ENCODE measurements at places on chromosomes 3 and 15.

- DNase-seq, result no peak
Measured at GRCh38 chr3:60056404-60056803, 1006.6 kb upstream of the CFAP20DC start.

DNA sequence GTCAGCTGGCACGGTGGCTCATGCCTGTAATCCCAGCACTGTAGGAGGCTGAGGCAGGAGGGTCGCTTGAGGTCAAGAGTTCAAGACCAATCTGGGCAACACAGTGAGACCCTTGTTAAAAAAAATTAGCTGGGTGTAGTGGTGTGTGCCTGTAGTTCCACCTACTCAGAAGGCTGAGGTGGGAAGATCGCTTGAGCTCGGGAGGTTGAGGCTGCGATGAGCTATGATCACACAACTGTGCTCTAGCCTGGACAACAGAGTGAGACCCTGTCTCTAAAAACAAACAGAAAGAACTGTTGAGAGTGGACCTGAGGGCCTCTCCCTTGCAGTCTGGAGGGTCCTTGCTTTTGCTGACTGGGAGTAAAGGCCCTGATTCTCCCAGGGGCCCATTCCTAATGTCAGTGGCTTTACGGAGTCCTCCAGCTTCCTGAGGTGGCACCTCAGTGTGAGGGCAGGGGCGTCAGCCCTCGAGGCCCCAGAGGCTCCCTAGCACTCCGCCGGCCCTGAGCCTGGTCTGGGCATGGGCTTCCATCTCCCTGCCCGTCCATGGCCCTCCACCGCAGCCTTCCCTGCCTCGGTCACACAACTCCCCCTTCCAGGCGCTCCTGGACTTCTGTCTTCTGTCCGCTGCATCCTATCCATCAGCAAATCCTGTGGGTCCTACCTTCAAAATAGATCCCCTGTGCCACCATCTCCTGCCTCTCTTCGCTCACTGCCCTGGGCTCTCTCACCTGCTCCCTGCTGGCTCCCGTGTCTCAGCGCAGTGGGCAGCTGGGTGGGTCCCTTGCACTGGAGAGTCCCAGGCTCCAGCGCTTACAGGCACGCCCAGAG is 19.0 kb downstream of the FBLN2 start:
- DNase-seq, result no peak

GRCh38 chr15:96409215-96410138 is 79.0 kb downstream of the NR2F2 start:
- DNase-seq, result no peak

- DNase-seq, result no peak
Measured at GRCh38 chr3:42755681-42756578, 17.1 kb downstream of the CCDC13 start.

DNA sequence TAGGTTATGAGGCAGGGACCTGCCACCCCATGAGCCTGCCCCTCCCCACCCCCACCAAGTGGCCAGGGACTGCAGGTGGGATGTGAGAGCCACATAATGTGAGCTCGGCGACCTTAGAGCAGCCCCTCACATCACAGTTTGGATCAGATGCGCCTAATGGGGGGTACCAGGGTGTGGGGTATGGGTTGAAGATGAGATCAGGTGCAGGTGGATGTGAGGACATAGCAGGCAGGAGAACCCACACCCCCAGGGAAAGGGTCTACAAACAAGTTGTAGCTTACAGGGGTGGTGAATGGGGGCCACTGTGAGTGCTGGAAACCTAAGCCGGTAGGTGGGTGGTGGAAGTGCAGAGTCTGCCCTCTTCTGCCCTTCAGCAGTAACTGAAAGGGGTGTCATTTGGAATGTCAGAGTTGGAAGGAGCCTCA is 94.0 kb downstream of the CORO2B start:
- no peak for DNase-seq

DNA sequence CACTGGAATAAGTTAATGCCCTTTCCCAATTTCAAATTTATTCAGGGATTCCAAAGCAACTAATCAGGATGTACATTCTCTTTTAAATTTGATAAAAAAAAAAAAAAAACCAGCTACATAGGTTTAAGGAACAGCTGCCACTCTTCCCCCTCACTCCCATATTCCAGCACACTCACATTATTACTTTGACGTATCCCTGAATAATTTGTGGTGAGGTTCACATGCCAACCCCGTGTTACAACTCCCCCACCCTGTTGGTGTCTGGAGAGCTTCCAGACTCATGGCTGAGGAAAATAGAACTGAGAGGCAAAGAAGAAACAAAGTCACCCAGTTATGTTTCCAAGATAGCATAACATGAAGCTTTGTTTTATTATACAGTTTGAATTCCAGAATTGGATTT is 300.5 kb upstream of the MME start:
- DNase-seq, result no peak

GRCh38 chr3:277873-278272 is 81.3 kb downstream of the CHL1 start:
- DNase-seq, result no peak

DNA sequence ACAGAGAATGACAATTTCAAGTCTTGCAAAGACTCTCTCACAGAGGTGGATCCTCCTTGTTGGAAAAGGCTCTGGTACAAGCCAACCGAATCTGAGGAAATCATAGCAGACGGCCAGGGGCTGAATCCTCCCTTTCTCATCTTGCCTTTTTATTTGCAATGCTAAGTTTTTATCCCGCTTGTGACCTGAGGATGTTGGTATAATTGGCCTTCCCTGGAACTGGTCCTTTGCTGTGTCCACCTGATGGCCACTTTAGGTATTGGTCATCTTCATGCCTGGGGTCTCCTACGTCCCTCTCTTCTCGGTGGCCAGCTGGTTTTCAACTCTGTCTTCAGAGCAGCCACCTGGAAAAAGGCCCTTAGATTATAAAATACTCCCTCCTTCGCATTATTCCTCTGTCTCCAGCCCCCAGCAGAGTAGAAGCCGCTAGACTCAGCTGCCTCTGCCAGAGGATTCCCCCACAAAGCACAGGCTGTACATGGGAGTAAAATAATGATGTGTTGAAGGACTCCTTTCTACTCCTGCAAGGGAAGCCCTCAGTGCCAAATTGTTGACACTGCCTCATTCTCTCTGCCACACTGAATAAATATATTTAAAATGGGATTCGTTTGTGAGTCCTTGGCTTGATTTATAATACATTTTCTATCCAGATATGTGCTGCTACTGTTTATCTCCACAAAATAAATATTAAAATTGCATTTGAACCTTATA is 208.9 kb upstream of the CFAP20DC start:
- DNase-seq, result no peak

- no peak for DNase-seq
Measured at GRCh38 chr3:119669906-119670570, 7.2 kb downstream of the COX17 start.

GRCh38 chr15:35926007-35926380 is 380.0 kb upstream of the DPH6 start:
- no peak for DNase-seq

GRCh38 chr15:90553248-90553745 is 23.6 kb downstream of the CRTC3 start:
- no peak for DNase-seq

DNA sequence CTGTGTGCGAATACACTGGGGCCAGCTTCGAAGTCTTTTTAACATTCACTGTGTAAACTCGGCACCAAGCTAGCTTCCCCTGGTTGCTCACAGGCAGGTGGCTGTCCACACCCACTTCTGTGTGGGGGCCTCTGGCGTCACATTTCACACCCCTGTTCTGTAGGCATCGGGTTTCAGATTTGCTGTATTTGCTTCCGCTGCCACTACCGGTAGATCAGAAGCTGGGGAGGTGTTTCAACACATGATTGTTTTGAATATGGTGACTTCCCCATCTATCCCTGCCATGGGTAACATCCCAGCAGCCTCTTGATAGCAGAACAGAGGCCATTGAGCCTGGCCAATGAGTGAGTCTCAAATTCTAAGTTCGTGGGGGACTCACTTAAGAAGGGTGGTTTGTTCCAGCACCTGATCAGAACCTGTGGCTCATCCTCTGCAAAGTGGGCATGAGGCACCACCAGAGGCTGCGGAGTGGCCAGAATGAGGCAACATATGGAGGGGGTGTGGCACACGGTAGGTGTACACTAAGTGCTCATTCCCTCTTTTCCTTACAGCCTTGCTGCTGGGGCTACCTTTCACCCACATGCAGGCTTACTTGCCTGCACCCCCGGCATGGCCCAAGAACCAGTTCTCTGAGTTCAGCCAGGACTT is 61.5 kb downstream of the IQSEC1 start:
- no peak for DNase-seq

DNA sequence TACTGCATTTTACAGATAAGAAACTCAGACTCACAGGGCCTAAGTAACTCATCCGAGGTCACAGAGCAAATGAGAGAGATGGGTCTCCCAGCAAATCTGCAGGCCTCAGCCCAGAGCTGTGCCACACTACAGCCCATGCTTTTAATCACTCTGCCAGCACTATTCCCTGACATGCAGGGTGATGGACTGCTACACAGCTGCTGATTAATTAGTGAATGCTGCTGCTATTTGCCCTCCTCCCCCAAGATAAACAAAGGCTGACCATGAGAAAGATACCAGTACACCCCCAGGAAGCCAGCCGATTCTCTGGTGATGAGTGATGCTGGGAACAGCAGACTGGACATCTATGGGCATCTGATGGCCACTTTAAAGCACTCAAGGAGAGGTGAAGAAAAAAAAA is 39.3 kb downstream of the RFTN1 start:
- no peak for DNase-seq

DNA sequence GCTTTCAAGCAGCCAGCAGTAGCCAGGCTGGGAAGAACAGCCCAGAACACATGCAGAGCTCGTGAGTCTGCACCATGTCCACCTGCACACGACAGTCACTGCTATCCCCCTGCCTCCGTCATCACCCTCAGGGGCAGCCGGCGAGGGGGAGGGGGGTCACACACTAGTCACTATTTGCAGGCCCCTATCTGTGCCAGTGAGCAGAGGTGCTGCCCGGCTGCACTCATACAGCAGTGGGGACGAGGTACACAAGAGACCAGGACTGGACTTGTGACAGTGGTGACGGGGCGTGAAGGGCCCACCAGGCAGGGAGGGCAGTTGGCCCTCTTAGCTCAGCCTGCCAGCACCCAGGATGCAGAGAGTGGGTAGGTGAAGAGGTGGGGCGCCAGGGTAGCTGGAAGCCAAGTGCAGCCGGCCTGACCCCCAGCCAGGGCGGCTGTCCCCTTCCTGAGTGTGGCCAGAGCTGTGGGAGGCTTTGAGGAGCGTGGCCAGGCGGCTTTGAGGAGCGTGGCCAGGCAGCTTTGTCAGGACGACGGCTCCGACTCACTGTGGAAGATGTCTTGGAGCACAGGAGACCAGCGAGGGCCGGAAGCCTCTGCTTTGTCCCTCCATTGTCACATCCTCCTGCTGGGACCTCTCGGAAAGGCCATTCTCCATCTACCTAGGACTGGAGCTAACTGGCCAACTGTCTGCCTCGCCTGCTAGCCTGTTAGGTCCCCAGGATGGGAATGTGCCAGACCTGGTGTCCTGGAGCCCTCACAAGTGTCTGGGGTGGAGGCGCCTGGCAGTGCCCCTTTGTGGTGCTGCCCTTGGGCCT is 52.1 kb upstream of the FGD5 start:
- DNase-seq, result no peak

DNA sequence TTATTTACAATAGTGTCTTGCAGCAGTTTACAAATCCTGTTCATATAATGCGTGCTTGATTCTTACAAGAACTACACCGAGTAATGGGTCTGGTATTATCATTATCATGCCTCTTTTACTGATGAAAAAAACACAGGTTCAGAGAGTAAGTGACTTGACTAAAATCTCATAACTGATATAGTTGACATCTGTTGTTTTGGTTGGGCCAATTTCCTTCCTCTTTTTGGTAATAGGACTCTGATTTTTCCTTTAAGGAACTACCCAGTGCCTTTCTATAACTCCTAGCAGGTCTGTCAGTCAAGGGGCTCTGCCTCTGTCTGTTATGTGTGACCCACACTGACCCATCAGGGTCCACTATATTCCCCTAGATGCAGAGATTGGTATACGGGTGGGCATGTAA is 14.6 kb upstream of the BLOC1S6 start:
- no peak for DNase-seq

- no peak for DNase-seq
Measured at GRCh38 chr3:9498781-9499180, 54.8 kb downstream of the LHFPL4 start.

DNA sequence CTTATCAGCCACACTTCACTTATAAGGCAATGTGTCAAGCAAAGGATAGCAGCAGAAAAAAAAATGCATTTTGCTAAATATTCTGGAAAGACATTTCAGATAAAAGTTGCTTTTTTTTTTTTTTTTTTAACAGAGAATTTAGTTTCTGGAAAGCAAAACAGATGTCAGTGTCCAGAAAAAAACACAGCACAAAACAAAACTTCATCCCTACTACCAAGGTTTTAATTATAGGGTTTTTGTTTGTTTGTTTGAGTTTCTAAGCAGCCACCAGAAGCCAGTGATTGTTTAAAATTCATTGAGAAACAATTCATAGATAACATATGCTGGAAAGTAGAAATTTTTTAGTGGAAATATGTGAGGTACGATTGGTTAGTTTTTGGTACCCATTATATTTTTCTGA is 1202.7 kb downstream of the OTOL1 start:
- no peak for DNase-seq

GRCh38 chr3:183737116-183737515 is 39.5 kb downstream of the YEATS2 start:
- no peak for DNase-seq

- no peak for DNase-seq
Measured at GRCh38 chr3:877001-877400, 215.8 kb upstream of the CNTN6 start.

DNA sequence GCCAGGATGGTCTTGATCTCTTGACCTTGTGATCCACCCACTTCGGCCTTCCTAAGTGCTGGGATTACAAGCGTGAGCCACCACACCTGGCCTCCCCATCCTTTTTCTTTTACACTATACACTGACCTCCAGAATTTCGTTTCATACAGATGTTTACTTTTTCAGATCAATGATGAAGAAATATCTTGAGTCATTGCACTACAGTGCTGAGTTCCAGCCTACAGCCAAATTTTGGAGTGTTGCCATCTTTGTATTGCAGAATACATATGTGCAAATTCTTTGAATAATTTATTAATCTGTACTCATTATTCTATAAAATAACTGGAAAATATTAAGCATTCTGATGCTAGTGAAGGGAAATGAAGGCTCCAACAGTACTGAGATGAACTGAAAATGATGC is 12.5 kb downstream of the ZPLD1 start:
- no peak for DNase-seq

DNA sequence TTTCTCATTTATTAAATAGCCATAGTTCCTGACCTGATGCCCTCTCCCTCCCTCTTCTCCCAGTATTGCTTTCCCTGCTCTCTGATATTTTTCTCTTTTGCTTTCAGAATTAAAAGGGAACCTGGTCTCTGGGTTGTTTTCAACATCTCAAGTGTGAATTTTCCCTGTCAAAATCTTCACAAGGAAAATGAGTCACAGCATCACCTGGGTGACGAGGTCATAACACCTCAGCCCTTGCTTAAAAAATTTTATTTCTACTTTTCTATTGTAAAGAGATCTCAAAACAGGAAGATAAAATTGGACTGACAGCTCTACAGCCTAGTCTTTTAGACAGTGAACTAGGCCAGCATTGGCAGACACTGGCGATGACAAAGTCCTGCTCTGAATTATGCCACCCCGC is 40.1 kb downstream of the GAP43 start:
- DNase-seq, result no peak

- no peak for DNase-seq
Measured at GRCh38 chr3:59749291-59749690, 699.5 kb upstream of the CFAP20DC start.
